Glomerular endothelial cell (primary cell): ENCODE measurements at places on chromosomes 3 and 15. TPM values are rescaled to one million over a fixed set of nuclear protein-coding genes. Genes with fewer than 3 reads are reported as not detected.

The MNS1 gene
- 0.53 and 2.2 TPM in 2 replicates for total RNA-seq

The KNG1 gene
- total RNA-seq = not detected in 2 replicates

The KLHDC8B gene
- 98.4 and 110 TPM in 2 replicates for total RNA-seq

The PCBP4 gene
- 62.7 and 65.7 TPM in 2 replicates for total RNA-seq

The VPS8 gene
- 31.7 and 48.2 TPM in 2 replicates for total RNA-seq

- DNase-seq = no peak
Observed at GRCh38 chr3:193593668-193594030, 641 bp downstream of the OPA1 start.

DNA sequence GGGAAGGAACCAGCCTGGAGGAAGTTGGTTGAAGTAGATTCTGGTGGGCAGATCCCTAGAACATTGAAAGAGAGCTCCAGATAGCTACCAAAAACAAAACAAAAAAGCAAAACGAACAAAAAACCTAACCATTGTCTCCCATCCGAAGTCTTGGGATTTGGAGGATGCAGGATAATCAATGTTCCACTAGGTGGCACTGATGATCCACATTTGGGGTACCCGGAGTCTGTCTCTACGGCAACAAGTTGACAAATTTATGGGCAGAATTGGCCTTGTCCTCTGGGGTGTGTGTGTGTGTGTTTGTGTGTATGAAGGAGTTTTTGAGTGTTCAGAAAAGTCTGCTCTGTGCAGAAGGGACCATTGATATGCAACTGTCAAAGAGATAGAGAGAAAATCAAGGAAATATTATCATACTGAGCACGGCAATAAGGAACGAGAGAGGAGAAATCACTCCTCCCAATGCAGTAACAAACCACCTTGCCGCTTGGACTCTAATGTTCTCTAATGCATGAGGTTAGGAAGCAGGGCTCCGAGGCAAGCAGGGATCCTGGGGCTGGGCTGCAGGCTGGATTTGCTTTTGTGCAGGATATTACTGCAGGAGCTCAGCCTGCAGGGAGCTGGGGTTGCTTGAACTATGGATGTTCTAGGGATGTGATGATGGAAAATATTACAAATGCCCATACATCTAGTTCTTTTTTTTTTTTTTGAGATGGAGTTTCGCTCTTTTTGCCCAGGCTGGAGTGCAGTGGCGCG, 59.8 kb upstream of the KLHL25 start:
- DNase-seq = no peak

DNA sequence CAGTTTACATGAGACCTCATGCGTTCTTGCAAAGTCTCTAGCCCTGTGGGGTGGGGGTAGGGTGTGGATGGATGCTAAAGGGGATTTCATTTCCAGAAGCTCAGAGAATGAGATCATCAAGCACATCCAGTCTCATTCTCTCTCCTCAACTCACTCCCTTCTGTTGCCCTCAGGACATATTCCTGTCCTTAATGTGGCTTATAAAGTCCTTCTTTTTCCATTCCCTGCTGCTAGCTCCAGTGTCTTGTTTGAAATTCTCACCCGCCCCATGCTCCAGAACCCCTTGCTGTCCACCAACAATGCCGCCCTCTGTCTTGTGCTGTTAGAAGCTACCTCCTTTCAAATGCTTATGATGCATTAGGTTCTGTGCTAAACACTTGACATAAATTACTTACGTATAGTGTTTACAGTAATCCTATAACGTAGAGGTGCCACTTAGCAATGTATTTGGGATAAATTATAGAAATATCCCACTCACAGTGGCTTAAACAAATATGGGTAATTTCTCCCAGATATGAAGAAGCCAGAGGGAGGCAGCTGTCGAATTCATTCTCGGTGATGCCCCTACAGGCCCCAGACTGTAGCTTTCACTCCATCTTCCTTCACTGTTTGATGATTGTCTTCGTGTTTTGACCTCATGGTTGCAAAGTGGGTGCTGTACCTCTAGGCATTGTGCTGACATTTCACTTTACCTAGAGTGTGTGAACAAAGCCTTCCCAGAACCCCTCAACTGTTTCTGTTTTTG, 273.1 kb upstream of the TBL1XR1 start:
- no peak for DNase-seq

GRCh38 chr3:102235679-102236078, 199.1 kb upstream of the ZPLD1 start:
- no peak for DNase-seq

- no peak for DNase-seq
Observed at GRCh38 chr3:13378155-13378554, 42.0 kb downstream of the NUP210 start.

- DNase-seq = no peak
Observed at GRCh38 chr3:33238923-33239322, 20.3 kb upstream of the SUSD5 start.

DNA sequence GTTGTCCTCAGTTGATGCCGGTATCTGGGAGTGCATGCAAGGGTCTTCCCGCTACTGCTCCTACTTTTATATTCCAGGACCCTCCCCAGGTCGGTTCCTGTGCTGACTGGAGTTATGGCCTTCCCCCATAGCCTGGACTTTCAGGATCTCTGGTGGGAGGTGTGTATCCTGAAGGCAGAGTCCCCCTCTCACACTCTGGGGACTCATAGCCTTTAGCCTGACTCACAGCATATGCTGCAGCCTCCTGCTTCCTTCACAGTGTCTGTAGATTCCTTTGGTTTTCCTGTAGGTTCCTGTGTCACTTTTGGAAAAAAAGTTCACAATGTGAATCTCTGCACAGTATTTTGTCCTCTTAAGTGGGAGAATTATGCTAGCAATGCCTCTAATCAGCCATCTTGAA, 180.6 kb upstream of the RBMS3 start:
- DNase-seq = no peak

DNA sequence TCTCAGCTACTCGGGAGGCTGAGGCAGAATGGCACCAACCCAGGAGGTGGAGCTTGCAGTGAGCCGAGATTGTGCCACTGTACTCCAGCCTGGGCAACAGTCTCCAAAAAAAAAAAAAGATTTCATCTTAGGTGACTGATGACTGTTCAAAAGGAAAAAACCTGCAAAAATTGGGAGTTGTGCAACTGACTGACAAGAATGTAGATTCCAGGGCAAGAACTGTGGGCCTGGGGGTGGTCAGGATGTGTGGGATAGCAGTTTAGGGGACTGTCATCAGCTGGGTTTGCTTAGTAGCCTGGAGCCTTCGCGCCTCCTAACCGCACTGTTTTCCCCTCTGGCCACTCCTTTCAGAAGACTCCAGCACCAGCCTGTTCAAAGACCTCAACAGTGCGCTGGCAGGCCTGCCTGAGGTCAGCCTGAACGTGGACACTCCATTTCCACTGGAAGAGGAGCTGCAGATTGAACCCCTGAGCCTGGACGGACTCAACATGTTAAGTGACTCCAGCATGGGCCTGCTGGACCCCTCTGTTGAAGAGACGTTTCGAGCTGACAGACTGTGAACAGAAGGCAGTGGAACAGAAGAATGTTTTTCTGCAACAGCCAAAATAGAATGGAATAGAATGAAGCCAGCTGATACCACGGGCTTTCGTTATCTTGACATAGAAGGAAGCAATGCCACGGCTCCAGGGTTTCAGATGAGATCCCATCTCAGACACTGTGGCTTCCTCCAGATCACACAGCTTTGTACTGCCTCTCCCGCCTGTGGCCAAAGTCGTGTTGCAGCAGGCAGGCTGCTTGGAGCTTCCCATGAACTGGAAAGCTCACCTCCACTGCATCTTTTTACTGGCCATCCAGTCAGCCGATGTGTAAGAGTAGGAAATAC, 75.3 kb upstream of the BLM start:
- DNase-seq = no peak

DNA sequence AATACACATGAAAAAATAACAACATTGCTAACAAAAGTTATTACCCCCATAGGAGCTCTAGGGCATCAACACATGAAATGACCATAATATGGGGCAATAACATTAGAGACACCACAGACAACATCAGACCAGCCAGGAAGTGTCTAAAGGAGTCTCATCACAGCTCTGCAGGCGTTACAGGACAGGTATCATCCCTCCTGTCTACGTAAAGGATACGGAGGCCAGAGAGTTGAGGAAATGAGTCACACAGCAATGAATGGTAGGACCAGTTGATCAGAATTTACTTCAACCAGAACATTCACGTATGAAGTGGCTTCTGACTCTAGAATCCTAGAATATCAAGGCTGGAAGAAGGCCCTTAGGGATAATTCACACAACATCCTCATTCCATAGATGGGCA, 1.8 kb downstream of the NME9 start:
- no peak for DNase-seq

- no peak for DNase-seq
Observed at GRCh38 chr3:26081166-26081565, 291.3 kb downstream of the OXSM start.
